ENCODE measurements at places on chromosomes 7 and 10. TPM values are rescaled to one million over a fixed set of nuclear protein-coding genes. Genes with fewer than 3 reads are reported as not detected.

DNA sequence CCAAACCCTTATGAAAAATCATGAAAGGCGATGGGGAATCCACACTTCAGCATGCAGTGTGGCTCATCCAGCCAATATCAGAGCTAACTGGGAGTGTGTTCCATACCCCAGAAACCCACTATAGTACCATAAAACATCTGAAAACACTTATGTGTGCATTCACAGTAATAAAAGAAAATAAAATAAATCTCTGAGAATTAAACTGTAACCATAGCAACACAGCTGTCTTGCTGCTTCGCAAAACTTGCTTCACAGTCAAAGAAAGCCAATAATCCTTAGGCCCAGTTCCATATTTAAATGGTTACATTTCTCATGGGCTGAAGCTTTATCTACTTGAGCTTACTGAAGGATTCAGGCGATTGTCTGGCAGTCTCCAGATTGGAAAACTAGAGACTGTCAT is 19.9 kb upstream of the POLR1F start:
- no peak for DNase-seq

DNA sequence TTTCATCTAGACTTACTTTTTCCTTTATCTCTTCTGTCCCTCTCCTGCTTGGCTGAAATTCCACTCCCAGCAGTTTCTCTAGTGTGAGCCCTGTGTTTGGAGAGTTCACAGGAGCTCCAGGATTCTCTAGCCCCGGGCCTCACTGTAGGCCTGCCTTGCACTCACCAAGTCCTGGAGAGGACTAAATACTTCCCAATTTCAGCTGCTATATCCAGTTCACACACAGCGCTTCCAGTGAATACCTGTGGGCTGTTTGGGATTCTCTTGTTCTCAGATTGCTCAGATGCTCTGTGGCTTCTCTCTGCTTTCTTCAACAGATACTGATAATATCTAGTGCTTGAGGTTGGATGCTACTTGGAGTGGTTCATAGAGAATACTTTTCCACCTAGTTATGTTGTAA is 46.0 kb downstream of the MINPP1 start:
- no peak for DNase-seq

DNA sequence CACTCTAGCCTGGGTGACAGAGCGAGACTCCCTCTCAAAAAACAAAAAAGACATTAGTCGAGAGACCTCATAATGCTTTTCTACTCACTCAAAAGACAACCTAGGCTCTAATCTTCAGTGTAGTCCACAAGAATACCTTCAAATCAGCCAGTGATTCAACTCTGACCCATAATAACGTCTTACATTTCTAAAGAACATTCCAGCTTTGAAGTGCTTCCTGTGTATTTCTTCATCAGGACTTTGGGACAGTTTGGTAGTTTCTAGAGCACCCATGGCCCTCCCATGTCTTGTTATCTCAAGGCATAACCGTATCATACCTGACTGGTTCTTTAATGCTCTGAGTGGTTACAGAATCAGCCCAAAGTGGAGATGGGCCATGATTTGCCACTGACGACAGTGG is 221.3 kb downstream of the SKIDA1 start:
- DNase-seq, result peak; percentile 86

GRCh38 chr10:71984126-71984808 is 20.1 kb downstream of the CHST3 start:
- no peak for DNase-seq

The ZNF518A gene
- 47.2 TPM for total RNA-seq

DNA sequence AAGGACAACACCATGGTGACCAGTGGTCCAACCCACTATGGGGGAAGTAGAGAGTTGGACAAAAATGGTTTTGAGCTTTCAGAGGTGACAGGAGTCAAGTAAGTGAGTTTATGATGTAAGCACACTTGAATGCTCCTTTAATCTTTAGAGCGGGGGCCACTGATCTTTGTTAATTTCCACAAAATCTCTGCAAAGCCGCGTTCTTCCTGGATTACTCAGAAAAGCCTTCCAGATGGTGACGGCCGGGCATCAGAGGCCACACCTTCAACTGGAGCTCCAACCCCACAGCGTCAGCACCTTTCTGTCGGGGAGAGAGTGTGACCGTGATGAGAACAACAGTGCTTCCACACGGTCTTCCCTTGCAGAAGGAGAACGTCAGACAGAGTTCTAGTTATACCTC is 35.2 kb upstream of the KLF6 start:
- DNase-seq, result no peak

- DNase-seq, result no peak
These were observed 114.5 kb upstream of the INSYN2A start for GRCh38 chr10:127310923-127311322.

DNA sequence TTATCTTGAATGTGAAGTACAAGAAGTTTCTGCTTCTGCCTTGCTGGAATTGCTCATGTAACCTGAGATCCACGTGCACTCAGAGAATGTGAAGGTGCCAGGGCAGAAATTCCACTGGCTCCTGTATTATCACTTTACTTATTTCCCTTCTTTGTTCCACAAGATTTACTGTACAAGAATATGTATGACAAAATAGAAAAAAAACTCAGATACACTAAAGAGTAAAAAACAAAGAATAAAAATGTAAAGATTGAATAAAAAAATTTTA is 43.0 kb downstream of the PLCE1 start:
- no peak for DNase-seq

DNA sequence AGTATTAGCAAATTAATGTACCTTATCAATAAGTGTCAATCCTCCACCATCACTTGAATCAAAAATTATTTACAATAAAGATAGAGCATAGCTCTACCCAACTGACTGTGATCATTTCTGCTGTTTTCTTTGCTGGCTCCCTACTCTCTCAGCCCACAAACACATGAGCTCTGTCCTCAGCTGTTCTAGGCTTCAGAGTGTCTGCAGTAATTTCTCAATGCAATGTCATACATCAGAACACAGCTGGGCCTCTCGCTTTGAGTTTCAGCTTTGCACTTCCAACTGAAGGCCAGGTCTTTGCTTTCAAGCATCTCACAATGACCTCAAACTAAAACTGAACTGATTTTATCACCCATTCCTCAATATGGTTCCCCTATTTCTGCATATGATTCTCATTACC is 55.7 kb downstream of the RNF133 start:
- no peak for DNase-seq

The C7orf57 gene
- total RNA-seq, result not detected

The CBX3 gene
- 215 TPM for total RNA-seq

The CPA4 gene
- total RNA-seq, result 0.59 TPM

DNA sequence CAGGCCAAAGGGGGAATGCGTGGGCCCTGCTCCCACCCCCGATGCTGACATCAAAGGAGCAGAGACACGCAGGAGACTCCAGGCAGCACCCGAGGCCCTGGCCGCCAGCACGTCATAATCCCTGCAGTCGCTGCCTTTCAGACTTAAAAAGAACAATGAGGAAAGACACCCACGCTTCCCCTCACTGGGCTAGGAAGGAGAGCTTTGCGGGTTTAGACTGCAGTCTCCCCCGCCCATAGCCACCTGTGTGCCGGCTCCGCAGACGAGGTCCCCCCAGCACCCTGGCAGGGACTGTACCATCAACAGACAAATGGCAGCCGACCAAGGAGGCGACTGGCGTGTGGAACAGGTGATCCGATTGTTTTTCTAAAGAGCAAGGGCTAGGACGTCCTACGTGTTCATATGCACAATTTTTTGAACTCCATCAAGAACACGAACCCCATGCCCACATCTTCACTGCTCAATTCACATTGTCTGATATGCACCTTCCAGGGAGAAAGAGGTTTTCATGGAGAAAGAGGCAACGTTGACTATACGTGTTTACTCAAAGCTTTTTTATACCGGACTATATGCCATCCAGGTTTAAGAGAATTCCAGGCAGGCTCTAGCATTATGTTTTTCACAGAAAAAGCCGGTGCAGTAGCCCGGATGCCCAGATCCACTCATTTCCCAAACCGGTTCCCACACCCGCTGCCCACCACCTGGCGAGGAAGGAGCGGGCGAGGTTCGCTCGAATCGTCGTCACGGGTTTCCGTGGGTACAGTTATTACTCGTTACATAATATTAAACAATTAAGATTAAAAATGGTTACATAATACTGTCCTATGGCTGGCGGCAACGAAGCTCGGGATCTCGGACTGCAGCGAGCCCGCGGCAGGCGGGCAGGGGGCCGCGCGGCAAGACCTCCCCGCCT is 1.1 kb downstream of the GRB10 start:
- no peak for DNase-seq

DNA sequence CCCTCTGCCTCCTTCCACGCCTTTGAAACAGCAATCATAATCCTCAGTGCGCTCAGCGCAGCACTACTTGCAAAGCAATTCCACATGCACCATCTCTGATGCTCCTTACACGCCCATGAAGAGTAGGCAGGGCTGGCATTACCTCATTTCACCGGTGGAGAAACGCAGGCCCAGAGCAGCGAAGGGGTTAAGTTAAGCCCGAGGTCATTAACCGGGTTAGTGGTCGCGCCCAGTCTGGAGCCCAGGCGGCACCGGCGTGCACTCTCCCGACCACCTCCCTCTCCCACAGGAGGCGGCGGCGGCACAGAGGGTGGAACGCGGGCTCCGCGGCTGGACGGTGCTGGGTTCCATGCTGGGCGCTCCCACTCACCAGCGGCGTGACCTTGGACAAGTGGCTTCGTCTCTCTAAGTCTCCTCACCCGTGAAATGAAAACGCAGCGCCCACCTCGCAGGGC is 515 bp downstream of the FASTK start:
- peak; percentile 51 for DNase-seq

GRCh38 chr7:116455009-116455408 is 44.5 kb upstream of the CAV2 start:
- no peak for DNase-seq

- DNase-seq, result no peak
These were observed 21.7 kb upstream of the RET start for GRCh38 chr10:43055217-43055616.

DNA sequence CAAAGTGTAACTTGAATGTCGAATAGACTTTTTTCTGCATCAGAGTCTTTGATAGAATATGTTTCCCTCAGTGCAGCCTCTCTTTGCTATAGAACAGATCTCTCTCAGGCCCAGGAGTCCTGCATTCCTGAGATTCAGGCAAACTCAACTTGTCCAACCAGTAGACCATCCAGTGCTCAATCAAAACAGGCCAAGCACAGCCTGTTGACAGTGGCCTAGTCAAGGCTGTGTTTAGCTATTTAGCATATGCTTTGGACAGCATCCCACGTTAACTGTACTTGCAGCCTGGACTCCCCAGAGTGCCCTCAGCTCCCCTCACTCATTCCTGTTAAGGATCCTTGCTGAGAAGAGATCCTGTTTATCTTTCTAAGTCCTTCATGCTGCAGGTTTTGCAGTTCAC is 16.3 kb downstream of the OR6V1 start:
- no peak for DNase-seq

- DNase-seq, result no peak
These were observed 4.7 kb downstream of the GLI3 start for GRCh38 chr7:42232275-42232674.

DNA sequence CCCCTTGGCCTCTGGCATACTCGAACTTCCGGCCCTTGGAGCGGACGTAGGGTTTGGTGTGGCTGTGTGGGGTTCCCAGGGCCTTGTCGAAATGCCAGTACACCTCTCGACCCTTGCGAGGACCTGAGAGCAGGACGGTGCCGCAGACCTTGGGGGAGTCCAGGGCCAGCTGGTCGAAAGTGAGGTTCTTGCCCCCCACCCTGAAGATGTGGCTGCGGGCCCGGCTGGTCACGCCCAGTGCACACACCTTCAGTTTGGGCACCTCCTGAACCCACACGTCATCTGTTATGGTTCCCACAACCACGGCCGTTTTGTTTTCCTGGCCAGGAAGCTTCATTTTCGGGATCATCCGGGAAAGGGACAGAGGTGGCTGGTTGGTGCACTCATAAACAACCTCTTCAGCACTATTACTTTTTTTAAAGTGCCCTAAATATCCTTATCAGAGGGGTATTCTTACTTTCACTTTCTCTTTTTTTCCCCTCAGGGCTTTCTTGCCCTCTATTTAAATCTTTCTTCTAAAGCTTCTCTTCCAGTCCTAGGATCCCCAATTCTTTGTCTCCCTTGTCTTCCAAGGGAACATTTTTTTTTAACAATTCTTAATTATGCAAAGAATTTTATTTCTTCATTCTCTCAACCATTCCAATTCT is 44.9 kb upstream of the FAM3C start:
- no peak for DNase-seq

The MMP21 gene
- not detected for total RNA-seq

DNA sequence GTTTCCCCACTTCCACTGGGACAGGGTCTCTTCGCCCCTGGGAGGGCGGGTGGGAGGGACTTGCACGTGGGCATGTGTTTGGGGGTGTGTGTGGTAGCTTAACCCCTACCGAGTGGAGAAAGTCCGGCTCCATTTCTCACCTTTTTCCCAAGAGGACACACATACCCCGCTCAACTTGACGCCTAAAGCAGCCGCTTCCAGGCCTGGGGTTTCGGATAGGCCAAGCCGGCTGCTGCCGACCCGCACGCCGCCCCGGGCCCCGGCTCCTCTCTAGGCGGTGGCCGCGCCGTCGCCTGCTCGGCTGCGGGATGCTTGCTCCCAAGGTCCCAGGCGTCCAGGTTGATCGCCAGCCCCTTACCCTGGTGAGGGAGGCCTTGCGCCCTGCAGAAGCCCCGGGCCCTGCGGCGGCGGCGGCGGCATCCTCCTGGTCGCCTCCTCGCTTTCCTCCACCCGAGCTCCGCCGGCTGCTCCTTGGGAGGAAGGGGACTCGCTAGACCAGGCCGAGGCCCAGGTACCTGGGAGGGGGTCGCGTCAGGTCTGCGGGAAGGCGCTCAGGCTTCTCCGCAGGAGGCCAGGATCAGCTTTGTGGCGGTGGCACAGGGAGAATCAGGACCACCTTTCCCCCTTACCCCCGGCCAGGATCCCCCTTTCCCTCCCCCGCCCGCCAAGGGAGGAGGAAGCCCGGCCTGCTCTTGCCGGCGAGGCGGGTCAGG is 3.2 kb upstream of the GATA3 start:
- no peak for DNase-seq

DNA sequence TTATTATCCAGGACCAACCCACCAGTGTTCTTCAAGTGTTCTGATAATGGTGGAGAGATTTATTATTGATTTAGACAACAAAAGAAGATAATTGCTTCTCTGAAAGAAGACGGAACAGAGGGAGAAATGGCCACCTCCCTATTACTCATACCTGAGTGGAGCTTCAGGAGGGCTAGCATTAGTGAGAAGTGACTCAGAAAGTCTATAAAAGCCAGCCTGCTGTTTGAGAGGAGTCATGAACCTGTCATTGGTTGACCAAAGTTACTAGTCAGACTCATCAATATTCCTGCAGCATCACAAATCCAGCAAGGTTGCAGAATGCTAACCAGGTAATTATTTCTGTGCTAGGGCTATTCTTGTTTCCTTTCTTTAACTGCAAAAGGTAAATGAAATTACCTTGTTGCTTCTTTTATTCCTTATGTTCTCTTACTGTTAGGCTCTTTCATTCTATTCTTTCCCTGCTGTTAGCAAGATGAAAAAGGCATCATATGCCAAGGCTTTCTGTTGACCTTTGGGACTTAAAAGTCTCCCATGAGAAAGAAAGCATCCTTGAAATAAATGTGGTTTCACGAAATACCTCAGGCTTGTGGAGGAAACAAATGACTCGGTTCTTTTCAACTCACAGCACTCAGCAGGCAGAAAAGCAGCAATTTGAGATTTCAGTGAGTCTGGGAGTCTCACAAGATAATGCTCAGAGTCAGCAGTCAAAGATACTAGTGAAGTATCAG is 256.4 kb upstream of the PHYHIPL start:
- no peak for DNase-seq

- no peak for DNase-seq
These were observed 361.0 kb downstream of the FRMD4A start for GRCh38 chr10:13969792-13970140.

The EIF5AL1 gene
- 1.1 TPM for total RNA-seq

The TIMM23B gene
- total RNA-seq, result 39.3 TPM

Data from Caco-2 (cell line).